ENCODE measurements at places on chromosomes 13 and 19.
A peak's percentile ranks its signal among the peaks of the same experiment; 100 is the strongest.

GRCh38 chr13:44120043-44120442 is 240.3 kb downstream of the LACC1 start:
- DNase-seq = no peak

- DNase-seq = no peak
Measured at GRCh38 chr13:24745861-24746617, 17.9 kb upstream of the RNF17 start.

- no peak for DNase-seq
Measured at GRCh38 chr13:27269114-27269665, 1.4 kb upstream of the RASL11A start.

- no peak for DNase-seq
Measured at GRCh38 chr13:109844396-109844795, 58.0 kb upstream of the IRS2 start.

GRCh38 chr13:81917810-81918209 is 1576.9 kb upstream of the SPRY2 start:
- no peak for DNase-seq

GRCh38 chr13:66842766-66843165 is 387.4 kb downstream of the PCDH9 start:
- DNase-seq = no peak

- DNase-seq = no peak
Measured at GRCh38 chr13:60721063-60721462, 324.0 kb downstream of the TDRD3 start.

DNA sequence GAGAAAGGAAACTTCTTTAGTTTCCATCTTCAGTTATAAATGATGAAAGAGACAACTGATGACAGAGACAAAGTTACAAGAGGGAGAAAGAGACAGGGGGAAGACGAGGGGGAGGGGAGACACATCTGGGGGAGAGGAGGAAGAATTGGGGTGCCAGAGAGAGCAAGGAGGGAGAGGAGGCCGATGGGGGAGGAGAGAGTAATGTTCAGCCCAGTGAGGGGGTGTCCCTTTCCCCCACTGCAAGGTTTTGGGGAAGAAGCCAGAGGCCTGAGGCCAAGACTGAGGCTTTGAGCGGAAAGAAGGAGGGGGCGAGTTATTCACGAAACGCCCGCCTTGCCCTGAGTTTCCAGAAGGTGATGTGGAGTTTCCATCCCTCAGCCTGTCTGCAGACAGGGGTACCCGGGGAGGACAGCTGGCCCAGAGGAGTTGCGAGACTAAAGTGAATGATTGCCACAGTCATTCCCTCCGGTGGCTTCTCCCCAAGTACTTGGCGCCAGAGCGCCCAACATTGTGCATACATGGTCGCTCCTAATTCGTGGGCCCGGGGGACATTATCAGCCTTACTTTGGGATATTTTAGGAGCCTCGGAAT is 558 bp upstream of the PPAN start:
- DNase-seq = no peak

- DNase-seq = peak; percentile 94
Measured at GRCh38 chr19:5138606-5139582, 170.0 kb downstream of the KDM4B start.

DNA sequence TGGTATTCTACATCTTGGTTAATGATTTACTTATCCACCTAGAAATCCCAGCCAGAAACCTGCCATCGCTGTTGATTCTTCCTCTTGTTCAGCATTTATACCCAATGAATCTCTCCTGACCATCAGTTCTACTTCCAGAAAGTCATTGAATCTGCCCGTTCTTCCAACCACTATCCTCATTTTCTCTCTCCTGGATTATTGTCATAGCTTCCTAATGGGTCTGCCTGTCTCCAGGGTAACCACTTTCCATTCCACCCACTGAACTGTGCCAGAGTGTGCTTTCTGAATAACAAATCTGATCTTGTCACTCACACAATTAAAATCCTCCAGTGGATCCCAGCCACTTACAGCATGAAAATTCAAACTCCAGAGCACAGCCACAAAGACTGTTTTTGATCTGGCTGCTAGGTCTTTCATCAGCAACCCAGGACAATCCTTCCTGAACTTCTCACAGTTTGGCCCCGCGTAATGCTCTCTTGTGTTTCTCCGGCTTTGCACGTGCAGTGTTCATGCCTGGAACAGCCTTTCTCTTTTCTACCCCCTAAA is 330.6 kb downstream of the SPRY2 start:
- DNase-seq = no peak

GRCh38 chr19:48051335-48052033 is 7.6 kb upstream of the CABP5 start:
- no peak for DNase-seq

GRCh38 chr19:53908106-53908934 is 758 bp upstream of the CACNG7 start:
- DNase-seq = peak; percentile 80

DNA sequence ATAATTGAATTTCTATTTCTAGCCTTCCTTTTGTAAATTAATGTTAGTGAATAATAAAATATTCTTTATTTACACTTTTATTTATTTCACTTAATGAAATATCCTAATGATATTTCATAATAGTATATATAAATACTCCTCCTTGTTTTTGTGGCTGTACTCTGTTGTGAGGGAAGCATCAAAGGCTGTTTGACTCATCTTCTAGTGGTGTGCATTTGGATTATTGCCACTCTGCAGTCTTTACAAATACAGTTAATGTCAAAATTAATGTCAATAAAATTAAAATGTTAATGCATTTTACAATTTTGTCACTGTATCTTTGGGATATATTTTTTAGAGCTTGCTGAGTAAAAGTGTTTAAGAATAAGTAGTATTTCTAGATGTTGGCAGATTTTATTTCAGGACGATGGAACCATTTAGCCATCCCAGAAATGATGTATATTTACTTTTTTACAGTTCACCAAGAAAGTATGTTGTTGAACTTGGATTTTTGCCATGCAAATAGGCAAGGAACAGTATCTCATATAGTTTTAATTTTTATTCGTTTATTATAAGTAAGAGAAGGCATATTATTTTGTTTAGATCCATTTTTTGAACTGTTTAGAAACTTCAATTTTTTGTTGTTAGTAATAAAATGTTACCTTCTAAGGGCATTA is 281.2 kb upstream of the SLITRK6 start:
- no peak for DNase-seq

DNA sequence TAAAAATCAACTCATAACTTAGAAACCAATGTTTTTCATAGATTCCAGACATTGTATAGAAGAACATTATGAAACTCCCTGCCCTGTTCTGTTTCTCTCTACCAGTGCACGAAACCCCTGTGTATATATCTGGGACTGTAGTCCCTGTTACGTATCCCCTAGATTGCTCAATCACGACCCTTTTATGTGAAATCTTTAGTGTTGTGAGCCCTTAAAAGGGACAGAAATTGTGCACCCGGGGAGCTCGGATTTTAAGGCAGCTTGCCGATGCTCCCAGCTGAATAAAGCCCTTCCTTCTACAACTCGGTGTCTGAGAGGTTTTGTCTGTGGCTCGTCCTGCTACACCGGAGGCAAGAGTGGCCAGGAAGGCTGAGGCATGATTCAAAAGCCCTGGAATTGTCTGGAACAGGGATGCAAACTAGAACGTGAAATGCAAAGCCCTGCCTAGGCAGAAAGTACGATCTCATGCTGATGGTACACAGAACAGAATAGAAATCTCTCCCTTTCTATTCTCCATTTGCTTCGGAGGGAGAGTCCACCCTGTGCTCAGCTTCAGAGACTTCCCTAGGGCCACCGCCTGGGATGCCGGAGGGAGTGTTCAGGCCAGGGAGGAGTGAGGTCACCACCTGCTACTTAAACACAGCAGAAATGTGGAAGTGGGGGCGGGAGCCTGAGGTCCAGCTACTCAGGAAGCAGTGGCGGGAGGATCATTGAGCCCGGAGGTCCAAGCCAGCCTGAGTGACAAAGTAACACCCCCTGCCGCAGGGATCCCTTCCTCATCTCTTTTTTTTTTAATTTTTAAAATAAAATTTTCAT is 758 bp upstream of the ZNF888 start:
- peak; percentile 78 for DNase-seq
